NCI-H524 (cell line): ENCODE measurements at places on chromosomes 1 and 21.

- no peak for DNase-seq
These were observed at the start of gene TFF1 for GRCh38 chr21:42366292-42367010. Gene TFF1 (minus strand): TSS chr21:42366535. CDS start chr21:42366495, 40 bp downstream.

GRCh38 chr1:45635211-45635610, 11.4 kb upstream of the CCDC17 start:
- no peak for DNase-seq

DNA sequence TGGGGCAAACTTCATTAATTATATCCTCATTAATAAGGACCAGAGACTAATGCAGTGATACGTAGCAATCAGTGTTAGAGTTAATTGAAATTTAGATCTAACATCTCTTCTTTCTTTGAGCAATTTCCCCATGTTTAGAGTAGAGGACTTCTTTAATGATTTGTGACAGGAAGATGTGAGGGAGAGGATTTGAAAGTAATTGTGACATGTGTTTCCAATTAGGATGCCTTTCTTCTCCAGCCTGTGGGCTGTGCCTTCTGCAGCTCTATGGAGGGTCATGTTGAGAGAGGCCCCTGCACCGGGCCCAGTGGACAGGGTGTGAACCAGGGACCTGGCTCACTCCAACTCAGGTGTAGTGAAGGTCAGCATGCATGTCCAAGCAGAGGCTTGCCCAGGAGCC, 103.0 kb downstream of the GREM2 start:
- no peak for DNase-seq

- DNase-seq: no peak
These were observed 11.5 kb upstream of the CXADR start for GRCh38 chr21:17501107-17502006.

GRCh38 chr1:41500378-41500777, 15.9 kb upstream of the EDN2 start:
- no peak for DNase-seq

GRCh38 chr1:76562292-76562691, 305.0 kb upstream of the ST6GALNAC5 start:
- DNase-seq: no peak

DNA sequence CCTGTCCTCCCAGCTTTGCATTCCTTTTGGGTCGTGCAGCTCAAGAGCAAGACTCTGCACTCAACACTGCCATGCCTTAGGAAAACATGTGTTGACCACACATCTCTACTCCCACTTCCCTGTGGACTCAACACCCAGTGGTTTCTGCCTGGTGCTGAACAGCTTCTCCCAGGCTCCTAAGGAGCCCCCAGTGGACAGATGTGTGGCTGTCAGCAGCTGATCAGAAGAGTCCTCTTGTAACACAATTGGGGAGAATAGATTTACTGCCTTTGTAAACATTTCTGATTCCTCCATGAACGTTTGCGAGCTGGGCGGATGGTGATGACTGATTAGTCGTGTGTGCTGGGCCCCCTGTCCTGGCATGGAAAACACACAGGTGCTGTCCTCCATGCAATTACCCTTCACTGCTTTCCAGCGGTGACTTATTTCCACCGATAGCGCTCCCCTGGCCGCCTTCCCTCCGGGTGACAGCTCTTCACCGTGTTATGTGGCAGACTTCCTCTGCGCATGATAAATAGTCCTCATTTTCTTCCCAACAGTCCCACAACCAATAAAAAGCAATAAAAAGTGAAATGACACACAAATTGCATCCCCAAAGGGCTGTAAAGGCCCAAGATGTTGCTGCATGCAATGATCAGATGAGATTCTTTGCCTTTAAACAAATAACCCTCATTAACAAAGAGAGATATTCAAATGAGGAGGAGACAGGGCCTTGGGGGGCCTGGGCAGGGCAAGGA, 249.4 kb upstream of the AJAP1 start:
- DNase-seq: no peak

- DNase-seq: no peak
These were observed 131.3 kb downstream of the TOMM20 start for GRCh38 chr1:234997201-234997895.

DNA sequence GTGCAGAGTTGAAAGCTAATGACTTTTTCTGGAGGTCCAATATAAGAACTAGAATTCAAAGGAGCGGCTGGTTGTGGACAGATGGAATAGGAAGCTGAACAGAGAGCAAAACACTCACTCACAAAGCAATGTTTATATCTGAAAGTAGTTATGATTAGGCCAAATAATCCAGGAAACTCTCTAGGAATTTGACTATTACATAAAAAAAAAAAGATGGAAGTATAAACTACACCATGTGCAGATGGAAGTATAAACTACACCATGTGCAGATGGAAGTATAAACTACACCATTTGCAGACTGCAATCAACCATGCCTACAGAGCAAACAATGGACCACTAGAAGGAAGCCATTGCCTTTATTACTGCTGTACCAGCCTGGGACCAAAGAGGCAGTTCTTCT, 771.1 kb downstream of the BRINP3 start:
- DNase-seq: no peak

DNA sequence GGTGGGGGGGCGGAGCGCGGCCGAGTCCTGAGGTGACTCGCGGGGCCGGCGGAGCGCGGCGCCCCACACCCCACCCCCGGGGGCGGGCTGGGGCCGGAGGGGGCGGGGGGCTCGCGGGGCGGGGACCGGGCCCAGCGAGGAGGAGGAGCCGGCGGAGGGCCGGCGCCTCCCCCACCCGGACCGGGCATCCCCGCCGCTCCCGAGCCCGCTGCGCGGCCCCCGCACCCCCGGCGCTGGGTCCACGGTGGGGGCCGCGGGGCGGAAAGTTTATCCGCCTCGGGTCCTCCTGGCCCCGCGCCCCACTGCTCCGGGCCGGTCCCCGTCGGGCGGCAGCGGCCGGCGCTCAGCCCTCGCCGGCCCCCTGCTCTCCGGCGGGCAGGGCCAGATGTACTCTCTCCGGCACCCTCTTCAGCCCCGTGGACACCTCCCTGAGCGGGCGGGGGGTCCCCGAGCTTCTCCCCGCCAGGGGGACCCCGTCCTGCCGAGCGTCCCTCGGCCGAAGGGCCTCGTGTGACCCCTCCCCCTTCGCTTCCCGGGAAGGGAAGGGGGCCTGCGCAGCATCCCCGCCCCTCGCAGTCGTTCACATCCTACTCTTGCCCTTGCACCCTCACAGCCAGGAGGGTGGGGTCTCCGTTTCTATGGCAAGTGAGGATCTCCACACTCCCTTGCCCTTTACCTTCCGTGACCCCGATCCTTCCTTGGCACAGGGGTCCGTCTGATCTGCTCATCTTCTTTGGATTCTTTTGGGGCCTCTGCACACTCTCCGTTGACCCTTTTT, 663 bp downstream of the CAMTA1 start:
- no peak for DNase-seq

DNA sequence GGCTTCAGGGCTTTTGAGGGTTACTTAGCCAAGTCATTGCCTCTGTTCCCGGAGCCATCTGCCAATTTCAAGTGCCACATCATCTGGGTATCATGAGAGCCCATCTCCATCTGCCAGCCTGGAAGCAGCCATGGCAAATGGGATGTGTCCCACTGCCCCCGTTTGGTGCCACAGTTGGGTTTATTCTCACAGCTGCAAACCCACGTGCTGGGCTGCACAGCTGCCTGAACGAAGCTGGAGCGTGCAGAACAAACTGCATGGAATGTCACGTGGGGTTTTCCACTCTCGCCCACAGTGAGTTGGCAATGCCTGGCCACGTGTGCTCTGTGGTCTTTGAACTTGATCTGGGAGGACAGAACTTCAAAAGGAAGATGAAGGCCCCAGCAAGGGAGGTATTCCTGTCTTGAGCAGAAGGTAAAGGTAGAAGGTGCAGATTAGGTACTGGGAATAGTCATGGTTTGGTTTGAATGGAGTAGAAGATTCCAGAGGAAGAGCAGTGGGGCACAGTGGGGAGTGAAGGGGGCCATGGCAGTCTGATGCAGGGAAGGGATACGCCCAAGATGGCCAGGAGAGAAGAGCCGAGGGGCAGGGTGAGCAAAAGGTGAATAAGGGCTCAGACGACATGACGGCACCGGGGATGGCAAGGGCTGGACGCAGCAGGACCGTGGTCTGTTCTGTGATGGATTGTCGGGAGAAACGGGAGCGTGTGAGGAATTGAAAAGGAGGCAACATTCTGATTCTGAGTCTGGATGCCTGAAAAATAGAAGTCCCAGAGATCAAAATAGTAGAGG, 222.0 kb downstream of the KAZN start:
- peak; percentile 95 for DNase-seq

GRCh38 chr1:184283999-184284398, 102.8 kb upstream of the C1orf21 start:
- no peak for DNase-seq

- no peak for DNase-seq
These were observed 49.0 kb downstream of the OMA1 start for GRCh38 chr1:58497499-58497898.

DNA sequence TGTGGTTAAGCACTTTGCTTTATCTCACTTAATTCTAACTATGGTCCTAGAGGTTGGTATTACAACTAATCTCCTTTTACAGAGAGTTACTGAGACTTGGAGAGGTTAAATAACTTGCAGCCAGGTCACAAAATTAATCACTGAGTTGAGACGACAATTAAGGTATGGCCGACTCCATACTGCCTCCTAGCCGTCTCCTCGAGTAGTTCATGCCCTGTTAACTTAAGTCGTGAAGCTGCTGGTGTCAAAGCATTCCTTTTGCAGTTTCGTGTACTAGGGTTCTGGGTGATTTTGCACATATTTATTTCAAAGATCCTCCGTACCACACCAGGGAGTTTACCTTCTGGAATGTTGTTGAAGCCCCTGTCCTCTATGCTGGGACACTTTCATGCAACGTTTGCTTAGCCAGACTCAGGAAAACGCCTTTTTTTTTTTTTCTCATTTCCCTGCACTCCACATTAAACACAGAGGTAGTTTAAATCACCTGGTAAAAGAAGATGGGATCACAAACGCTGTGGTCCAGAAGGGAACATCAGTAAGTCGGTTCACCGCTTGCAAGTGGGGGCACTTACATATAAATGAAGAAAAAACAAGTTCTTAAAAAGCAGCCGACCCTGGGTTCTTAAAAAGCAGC, 570 bp upstream of the NEK7 start:
- DNase-seq: peak; percentile 46

DNA sequence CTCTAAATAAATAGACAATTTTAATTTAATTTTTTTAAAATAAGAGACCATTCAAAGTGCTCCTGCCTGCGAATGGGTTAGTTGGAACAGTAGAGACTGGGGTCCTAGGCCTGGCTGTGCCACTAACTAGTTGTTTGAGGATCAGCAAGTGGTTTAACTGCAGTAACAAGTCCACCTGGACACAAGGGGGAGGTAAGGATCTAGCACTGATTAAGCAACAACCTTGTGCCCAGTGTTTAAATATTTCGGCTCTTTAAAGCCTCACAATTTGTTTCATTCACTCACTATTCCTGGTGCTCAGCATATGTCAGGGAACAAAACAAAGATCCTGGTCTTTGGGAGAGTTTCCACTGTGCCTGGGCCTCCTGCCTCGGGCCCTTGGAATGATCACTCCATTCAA, 1.6 kb upstream of the AGT start:
- no peak for DNase-seq

- DNase-seq: no peak
These were observed 271.3 kb upstream of the RGS18 start for GRCh38 chr1:191886977-191887376.

DNA sequence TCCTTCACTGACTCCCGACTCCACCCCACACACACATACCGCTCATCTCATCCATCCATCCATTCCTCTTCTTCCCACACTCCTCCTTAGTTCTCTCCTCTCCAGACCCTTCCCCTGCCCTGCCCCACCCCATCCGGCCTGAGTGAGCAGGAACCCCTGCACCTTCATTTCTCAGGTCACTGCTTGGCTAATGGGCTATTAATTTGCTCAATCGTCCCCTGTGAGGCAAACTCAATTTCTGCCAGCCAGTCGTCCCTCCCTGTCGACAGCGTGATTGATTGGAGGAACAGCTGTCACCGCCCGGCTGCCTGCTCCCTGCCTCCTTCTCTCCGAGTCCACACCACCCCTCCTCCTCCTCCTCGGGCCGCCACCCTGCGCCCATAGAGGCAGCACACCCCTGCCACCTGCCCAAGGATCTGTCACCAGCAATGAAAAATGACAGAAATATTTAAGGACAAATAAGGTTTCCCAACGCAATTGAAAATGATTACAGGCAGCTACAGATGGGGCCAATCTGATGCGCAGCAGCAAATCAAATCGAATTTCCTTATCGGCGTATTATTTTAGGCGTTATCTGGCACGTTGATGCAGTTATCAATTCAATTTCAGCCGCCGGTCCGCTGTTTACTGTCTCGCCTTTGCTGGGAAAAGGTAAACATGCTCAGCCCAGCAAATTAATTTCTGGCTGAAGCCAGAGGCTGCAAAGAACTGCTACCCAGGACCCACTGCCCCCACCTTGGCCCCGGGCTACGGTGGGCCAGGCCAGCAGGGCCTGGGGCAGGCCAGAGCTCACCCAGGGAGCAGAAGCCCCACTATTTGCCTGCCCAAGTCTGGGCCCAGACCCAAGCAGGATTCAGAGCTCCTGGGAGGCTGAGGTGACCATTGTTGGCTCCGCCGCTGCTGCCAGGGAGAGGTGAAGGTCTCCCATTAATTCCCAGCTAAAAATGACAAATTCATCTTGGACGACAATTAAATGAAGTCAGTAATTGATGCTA, 71.3 kb downstream of the TMEM53 start:
- DNase-seq: peak; percentile 84

GRCh38 chr21:25568246-25568645, 39.0 kb downstream of the MRPL39 start:
- no peak for DNase-seq

GRCh38 chr1:66372522-66373101, 161.3 kb upstream of the SGIP1 start:
- DNase-seq: no peak

GRCh38 chr1:1013922-1014648, 788 bp downstream of the ISG15 start:
- no peak for DNase-seq

DNA sequence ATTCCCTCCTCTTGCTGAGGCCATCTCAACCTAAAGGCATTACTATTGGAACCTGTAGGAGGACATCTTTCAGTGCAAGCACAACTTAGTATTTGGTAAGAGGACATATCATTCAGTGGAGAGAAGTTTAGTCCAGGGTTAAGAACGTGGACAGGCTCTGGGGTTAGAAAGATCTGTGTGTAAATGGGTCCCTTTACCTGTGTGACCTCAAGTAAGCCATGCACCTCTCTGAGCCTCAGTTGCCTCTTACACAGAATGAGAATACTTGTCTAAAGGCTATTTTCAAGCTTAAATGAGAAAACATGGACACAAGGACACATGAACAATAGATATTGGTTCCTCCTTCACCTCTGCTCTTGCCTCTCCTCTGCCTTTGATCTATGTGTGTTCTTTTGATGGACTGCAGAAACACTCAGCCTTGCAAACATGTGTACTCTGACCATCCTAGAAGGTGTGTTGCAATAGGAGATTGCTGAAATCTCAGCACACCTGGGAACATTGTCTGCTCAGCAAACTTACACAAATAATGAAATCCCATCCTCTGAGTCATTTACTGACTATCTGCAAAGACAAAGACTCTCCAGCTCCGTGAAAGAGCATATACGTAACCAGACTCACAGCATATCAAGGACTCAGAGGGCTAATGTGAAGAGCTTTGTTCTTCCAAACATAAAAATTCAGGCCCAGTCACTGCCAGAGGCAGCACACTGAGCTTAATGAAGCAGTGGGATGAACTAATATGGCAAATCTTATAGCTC, 143.8 kb downstream of the DAB1 start:
- no peak for DNase-seq

- no peak for DNase-seq
These were observed 24.7 kb downstream of the STX6 start for GRCh38 chr1:180997843-180998504.
